Tibial nerve (tissue), 4 donors: ENCODE measurements at places on chromosomes 2 and 18. TPM values are rescaled to one million over a fixed set of nuclear protein-coding genes. Genes with fewer than 3 reads are reported as not detected.

GRCh38 chr2:209648714-209649113 lies 122.9 kb upstream of the UNC80 start:
- no peaks in the 10 kb centered on the region for H3K27me3 ChIP-seq
- H3K36me3 ChIP-seq = peaks cover 8% of the 10 kb centered on the region

DNA sequence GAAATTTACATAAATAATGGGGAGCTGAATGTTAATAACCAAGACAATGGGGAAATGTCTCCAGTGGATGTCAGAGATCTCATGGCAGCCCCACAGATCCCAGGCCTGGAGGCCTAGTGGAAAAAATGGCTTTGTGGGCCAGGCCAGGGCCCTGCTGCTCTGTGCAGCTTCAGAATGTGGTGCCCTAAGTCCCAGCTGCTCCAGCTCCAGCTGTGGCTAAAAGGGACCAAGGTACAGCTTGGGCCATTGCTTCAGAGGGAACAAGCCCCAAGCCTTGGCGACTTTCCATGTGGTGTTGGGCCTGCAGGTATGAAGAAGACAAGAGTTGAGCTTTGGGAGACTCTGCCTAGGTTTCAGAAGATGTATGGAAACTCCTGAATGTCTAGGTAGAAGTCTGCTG lies 658.2 kb downstream of the NUP35 start:
- H3K4me3 ChIP-seq = no peak overlapping the region
- no peaks in the 10 kb centered on the region for H3K27me3 ChIP-seq
- no peaks in the 10 kb centered on the region for H3K36me3 ChIP-seq
- no peak overlapping the region for H3K27ac ChIP-seq

GRCh38 chr2:135494503-135494902 lies 36.5 kb downstream of the ZRANB3 start:
- no peak overlapping the region for H3K4me3 ChIP-seq
- DNase-seq = no peak
- no peak overlapping the region for H3K27ac ChIP-seq
- H3K36me3 ChIP-seq = peaks cover 27% of the 10 kb centered on the region
- no peaks in the 10 kb centered on the region for H3K27me3 ChIP-seq

DNA sequence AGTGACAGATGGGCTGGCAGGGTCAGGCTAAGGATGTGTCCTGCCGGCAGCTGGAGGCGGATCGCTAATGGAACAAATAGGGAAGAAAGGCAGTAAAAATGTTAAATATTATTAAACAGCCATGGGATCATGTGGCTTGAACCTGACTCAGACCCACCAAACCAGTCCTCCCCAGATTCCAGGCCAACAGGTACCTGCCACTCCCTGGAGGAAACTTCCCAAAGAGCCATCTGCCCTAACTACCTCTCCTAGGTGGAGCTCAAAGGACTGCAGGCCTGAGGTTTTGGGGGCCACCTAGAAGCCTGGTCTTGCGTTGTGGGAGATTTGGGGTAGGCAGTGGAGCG lies 34.3 kb downstream of the CIB4 start:
- H3K36me3 ChIP-seq = no peaks in the 10 kb centered on the region
- DNase-seq = no peak
- no peak overlapping the region for H3K4me3 ChIP-seq
- no peaks in the 10 kb centered on the region for H3K4me1 ChIP-seq

Gene MDH1B
- 0.63 TPM for total RNA-seq

Gene SFT2D3
- total RNA-seq = 12.6 TPM
